ENCODE measurements at places on chromosomes 5 and 9. TPM values are rescaled to one million over a fixed set of nuclear protein-coding genes. Genes with fewer than 3 reads are reported as not detected.
A peak's percentile ranks its signal among the peaks of the same experiment; 100 is the strongest.

DNA sequence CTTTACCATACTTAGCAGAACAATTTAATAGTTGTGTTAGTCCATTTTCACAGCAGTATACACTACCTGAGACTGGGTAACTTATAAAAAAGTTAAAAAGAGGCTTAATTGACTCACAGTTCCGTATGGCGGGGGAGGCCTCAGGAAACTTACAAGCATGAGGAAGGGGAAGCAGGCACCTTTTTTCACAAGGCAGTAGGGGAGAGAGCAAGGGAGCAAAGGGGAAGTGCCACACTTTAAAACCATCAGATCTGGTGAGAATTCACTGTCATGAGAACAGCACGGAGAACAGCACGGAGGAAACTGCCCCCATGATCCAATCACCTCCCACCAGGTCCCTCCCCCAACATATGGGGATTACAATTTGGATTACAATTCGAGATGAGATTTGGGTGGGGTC, 269.9 kb downstream of the MTRR start:
- no peak for DNase-seq

- DNase-seq, result no peak
These were observed 440.4 kb downstream of the CDH18 start for GRCh38 chr5:19547640-19548039.

The GPX3 gene
- total RNA-seq, result not detected

The ABLIM3 gene
- total RNA-seq, result not detected

DNA sequence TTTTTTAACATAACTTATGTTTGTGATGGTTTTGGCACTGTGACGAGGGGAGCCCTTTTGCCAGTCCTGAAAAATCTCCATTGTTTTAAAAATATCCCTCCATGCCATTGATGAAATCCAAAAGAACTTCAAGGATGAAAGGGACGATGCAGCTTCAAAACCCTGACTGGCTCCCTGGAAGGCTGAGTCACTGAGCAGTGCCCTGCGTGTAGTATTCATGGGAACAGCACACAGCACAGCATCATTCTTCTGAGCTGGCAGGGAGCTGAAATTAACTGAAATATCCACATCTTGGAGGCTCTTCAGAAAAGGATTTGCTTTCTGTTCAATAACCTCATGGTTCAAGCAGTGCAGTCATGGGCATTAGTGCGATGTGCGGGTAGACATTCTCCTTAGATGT, 29.7 kb downstream of the PDE4D start:
- DNase-seq, result no peak

DNA sequence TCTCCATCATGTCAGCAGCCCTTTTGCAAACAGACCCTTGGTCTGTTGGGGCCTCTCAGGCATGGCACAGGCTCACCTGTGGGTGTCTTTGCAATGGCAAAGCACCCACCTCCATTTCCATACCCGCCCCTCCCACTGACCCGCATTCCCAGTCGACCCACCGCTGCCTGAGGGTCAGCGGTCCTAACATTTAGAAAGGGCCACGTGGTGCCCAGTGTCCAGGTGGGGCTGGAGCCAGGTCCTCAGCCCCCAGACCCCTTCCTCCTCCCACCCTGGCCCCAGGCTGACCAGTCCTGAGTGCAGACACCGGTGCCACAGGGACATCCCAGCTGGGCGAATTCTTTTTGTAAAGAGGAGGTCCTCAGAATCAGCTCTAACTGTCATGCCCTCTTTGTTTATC, 43.3 kb upstream of the CEP72 start:
- no peak for DNase-seq

GRCh38 chr5:64746446-64746845, 22.0 kb downstream of the SREK1IP1 start:
- DNase-seq, result no peak

- DNase-seq, result no peak
These were observed 16.4 kb upstream of the ZBED3 start for GRCh38 chr5:77103457-77103856.

GRCh38 chr5:17374973-17375742, 122.9 kb upstream of the TAF11L2 start:
- DNase-seq, result no peak

The SHISAL2B gene
- total RNA-seq, result not detected

The NLN gene
- total RNA-seq, result 12.4 TPM

DNA sequence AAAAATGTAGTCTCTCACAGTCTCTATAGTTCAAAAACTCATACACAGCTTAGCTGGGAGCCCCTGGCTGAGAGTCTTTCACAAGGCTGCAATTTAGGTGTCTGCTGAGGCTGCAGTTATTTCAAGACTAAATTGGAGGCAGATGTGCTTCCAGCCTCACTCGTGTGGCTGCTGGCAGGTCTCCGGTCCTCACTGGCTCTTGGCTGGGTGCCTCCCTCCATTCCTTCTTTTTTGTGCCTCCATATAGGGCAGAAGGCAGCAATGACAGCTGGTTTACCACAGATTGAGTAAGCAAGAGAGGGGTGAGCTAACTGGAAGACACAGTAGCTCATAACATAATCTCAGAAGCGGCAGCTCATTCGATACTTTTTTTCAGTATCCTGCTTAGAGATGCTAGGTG, 2167.7 kb upstream of the WWC1 start:
- DNase-seq, result no peak

GRCh38 chr9:33024126-33024965, 727 bp upstream of the DNAJA1 start:
- DNase-seq, result peak; percentile 14

DNA sequence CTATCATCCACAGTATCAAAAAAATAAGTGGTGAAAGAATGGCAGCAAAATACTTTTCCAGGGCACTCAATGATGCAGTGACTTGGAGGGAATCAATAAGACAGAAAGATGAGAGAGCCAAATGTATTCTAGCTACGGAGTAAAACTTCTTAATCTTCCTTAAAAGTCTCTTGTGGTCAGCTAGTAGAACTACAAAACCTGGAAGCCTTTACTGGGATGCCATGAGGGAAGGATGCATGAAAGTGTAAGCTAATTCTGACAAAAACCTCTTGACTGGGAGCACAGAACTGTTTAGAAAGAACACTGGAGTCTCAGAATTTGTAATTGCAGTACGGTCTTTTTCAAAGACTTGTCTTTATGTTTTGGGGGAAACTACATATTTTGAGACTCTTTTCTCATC, 432.8 kb upstream of the PTPRD start:
- no peak for DNase-seq

- DNase-seq, result no peak
These were observed 58.9 kb upstream of the COL15A1 start for GRCh38 chr9:98884849-98885248.

DNA sequence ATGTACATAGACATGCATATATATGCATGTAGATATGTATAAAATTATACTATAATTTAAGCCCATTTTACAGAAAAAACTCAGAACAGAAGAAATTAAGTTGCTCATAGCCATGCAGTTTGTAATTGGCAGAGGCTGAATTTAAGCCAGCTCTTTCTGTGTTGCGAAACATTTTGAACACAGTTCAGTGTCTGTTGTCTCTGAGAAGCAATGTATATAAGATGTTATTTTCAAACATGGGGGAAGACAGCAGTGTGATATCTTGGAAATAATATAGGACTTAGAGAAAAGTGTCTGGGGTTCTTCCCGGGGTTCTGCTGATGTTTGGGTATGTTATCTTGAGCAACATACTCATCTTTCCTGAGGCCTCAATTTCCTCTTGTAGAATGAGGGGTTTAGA, 37.6 kb downstream of the SVEP1 start:
- DNase-seq, result no peak

- DNase-seq, result no peak
These were observed 263.5 kb upstream of the PTPRD start for GRCh38 chr9:10876333-10876732.

DNA sequence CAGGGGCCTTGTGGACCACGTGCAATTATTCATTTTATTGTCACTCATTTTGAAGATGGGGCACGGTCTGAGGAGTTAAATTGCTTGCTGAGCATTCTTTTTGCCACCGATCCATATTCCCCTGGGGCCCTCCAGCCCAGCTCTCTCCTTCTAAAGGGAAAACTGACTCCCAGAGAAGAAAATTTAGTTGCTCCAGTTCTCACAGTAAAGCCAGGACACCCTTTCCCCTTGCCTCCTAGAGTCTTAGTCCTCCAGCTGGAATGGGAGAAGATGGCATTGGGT, 1.0 kb upstream of the PANK3 start:
- DNase-seq, result peak; percentile 7

- DNase-seq, result no peak
These were observed 9.6 kb downstream of the GPX3 start for GRCh38 chr5:151030056-151030336.

The GNA14 gene
- total RNA-seq, result not detected

DNA sequence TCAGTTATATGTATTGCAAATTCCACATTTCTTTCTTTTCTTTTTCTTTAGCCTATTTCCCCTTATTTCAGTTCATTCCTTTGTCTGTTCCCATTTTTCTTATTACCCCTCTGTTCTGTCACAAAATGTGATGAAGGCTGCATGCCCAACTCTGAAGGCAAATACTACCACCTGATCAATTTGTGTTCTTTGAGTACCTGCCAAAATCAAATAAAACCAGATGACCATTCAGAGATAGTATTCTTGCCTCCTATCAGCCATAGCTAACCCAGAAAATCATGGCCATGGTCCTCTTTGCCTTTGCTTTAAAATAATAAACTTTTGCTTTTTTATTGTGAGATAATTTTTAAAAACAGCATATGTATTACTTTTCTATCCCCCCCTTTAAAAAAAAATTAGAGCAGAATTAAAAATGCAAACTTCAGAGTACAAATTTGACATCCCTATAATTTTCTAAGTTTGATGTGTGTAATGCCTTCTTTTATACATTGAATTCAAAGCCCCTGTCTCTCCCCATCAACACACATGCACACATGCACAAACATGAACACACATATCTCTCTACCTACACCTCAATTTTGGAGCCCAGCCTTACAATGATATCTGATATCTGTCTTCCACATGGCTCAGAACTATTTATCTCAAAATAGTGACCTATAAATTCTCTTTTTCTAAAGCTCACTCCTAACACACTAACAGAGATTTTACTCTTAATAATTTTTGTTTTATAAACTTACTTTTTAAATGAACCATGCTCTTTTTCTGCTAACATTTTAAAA, 3.5 kb downstream of the RFESD start:
- DNase-seq, result no peak

The MUSK gene
- total RNA-seq, result not detected

The ACTBL2 gene
- total RNA-seq, result not detected

GRCh38 chr5:96816991-96817390, 9.2 kb upstream of the ERAP1 start:
- peak; percentile 16 for DNase-seq

The AIF1L gene
- total RNA-seq, result 1.4 TPM

The ETF1 gene
- 65.3 TPM for total RNA-seq

DNA sequence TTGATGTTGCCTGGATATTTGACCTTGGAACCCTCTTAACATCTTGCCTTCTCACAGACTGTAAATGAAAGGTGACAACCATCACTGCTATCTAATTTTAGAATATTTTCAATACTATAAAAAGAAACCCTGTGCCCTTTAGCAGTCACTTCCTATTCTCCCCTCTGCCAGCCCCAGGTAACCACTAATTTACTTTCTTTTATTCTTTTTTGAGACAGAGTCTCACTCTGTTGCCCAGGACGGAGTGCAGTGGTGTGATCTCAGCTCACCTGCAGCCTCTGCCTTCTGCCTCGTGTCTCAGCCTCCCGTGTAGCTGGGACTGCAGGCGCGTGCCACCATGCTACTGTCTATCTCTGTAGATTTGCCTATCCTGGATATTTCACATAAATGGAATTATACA, 43.6 kb downstream of the FRMPD1 start:
- no peak for DNase-seq

GRCh38 chr9:73009649-73010288, 56.9 kb upstream of the ALDH1A1 start:
- no peak for DNase-seq

DNA sequence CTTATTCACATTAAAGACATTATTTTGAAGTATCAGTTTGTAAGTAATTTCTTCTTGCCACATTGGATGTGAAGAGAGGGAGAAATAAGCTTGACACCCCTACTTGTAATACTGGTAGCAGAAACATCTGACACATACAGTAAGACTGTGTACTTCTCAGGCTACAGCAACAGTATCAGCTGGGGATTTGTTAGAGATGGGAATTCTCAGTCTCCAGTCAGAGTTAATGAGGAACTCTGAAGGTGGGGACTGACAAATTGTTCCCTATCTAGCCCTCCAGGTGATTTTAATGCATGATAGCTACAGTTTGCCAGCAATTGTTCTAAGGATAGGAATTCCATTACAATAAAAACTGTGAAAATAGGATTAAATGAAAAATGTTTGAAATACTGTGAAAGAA, 524.8 kb downstream of the PRR16 start:
- DNase-seq, result no peak

DNA sequence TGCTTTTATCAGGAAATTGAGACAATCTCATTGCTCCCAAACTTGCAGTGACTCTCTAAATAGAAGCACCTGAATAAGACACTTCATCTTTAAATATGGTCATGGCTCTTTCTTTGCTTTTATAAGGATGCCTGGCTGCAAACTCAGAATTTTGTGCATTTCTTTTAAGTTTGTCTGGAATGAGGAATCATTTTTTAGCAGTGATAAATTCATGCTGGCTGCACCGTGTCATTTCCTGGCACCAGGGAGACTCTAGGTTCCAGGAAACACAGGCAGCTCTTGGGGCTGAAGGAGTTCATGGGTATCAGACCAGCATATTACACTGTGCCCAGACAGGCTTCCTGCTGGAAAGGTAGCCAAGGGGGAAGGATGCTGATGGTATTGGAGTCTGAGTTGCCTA, 109.9 kb downstream of the NUDT12 start:
- DNase-seq, result no peak

- DNase-seq, result no peak
These were observed 315.2 kb upstream of the PDE4D start for GRCh38 chr5:60208716-60209115.

DNA sequence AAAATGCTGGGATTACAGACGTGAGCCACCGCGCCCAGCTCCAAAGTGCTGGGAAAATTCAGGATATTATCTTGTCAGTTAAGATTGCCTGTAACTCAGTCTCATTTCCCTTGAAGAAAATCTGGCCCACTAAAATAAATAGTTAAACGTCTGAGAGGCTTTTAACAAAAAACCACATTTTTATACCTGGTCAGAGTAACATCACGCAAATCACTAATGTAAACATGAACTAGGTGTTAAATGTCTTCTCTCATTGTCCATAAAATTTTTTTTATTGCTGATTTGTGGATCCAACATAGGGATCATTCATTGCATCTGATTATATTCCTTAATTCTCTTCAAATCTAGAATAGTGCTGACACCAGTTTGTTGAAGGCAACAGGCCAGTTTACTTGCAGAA, 22.3 kb downstream of the CNOT6 start:
- no peak for DNase-seq

The NCBP1 gene
- total RNA-seq, result 51.1 TPM

The TOR4A gene
- total RNA-seq, result 7.1 TPM

DNA sequence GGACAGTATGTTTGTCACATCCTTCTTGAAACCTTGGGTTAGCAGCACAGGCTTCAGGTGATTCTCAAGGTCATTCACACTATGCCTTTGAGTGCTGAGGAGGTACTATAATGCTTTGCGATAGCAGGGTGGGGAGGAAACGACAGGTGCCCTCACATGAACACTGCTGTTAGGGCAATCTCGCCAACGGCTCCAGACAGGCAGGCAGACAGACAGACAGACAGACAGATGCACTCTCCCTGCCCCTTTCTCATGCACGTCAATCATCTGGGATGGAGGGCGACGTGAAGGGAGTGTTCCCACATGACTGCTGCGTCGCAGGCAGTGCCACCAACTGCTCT, 82.9 kb downstream of the RAPGEF1 start:
- no peak for DNase-seq

The SLC4A9 gene
- 0.44 TPM for total RNA-seq

- DNase-seq, result peak; percentile 56
These were observed 46.7 kb downstream of the GARNL3 start for GRCh38 chr9:127311239-127311741.

The AQP7 gene
- 0.35 TPM for total RNA-seq

The ALDH1A1 gene
- not detected for total RNA-seq
